ENCODE measurements at places on chromosomes 3 and 15.

DNA sequence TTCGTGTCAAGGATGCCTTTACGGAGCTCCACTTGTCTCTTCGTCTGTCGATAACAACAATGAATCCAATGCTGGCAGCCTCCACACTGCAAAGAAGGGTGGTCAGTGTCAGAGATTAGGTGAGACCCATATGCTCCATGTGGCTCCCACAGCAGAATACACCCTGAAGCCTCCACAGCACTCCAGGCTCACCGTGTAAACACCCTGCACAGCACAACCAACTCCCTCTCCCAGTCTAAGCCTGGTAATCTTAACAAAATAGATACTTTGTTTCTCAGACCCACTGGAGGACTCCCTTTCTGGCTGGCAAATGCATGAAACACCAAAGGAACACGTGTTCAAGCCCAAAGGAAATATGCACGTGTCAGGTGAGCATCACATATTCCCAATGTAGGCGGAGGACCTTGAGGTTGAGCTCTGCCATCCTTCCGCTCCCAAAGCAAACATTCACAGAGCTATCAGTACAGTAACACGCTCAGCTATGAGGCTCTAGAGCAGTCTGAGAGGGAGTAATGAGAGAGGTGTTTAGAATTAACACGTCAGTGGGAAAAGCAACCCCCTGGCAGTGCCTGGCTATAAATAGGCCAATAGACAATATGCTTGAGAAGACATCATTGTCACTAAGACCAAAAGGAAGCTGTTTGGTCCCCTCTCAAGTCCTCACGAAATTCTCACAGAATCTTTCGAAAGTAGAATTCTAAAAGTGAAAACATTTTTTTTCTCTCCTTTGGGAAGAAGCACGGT is 86.7 kb downstream of the MCF2L2 start:
- no peak for DNase-seq

GRCh38 chr15:94287794-94288246 is 56.5 kb downstream of the MCTP2 start:
- DNase-seq, result peak; percentile 25

DNA sequence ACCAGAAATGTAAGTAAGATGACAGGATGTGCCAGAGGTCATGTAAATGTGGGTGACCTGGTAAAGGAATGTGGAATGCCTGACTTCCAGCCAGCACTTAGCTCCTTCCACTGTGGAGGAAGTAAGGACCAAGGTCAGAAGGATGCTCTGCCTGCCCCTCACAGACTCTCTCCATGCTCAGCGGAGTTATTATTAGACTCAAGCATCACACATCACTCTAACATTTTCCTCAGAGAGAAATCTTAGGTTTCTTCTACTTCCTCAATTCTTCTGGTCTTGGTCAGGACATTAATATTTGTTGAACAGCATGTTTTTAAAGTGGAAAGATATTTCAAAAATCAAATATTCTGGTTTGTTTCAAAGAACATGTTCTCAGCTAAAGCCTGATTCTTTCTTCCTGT is 231.4 kb upstream of the WNT5A start:
- no peak for DNase-seq

- DNase-seq, result no peak
Measured at GRCh38 chr3:38552364-38552763, 56.2 kb downstream of the EXOG start.

DNA sequence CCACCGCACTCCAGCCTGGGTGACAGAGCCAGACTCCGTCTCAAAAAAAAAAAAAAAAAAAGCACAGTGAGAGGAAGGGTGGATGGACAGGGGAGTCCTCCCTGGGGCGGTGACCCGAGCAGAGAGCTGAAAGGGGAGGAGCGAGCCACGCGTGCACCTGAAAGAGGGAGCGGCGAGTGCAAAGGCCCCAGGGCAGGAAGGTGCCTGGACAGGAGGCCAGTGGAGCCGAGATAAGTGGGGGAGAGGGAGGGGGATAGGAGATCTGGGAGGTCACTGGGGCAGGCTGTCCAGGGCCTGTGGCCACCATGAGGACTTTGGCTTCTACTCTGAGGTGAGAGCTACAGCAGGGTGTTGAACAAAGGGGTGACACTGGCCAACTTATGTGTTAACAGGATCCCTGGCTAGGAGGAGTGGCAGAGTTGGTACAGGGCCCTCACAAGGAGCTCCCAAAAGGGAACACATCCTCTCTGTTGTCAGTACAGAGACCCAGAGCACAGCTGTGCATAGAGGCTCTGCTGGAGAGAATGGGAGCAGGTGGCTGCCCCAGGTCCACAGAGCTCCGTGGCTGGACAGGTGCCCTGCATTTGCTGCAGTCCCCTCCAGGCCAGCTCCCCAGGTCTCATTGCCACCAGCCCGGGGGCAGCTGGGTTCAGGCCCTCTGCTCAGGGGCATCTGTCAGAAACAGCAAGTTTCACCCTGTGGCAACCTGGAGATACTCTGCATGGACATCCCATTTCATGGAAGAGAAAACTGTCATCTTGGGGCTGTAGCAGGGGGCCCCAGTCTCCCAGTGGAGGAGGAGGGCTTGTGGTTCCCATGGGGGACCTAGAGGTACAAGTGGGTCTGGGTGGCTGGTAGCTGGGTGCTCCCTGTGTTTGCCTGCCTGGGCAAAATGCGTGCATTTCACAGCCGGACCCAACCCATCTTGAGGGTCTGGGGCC is 28.5 kb downstream of the FBLN2 start:
- no peak for DNase-seq

- DNase-seq, result no peak
Measured at GRCh38 chr15:75054172-75054897, 30.9 kb downstream of the PPCDC start.

GRCh38 chr3:122497425-122497824 is 17.3 kb downstream of the KPNA1 start:
- DNase-seq, result peak; percentile 6

GRCh38 chr15:83053151-83053550 is 13.9 kb downstream of the BTBD1 start:
- DNase-seq, result no peak

- no peak for DNase-seq
Measured at GRCh38 chr3:18428036-18428435, 2.9 kb upstream of the SATB1 start.

- DNase-seq, result no peak
Measured at GRCh38 chr3:4571690-4572334, 78.7 kb downstream of the ITPR1 start.

GRCh38 chr15:65948383-65948782 is 79.1 kb downstream of the RAB11A start:
- no peak for DNase-seq

DNA sequence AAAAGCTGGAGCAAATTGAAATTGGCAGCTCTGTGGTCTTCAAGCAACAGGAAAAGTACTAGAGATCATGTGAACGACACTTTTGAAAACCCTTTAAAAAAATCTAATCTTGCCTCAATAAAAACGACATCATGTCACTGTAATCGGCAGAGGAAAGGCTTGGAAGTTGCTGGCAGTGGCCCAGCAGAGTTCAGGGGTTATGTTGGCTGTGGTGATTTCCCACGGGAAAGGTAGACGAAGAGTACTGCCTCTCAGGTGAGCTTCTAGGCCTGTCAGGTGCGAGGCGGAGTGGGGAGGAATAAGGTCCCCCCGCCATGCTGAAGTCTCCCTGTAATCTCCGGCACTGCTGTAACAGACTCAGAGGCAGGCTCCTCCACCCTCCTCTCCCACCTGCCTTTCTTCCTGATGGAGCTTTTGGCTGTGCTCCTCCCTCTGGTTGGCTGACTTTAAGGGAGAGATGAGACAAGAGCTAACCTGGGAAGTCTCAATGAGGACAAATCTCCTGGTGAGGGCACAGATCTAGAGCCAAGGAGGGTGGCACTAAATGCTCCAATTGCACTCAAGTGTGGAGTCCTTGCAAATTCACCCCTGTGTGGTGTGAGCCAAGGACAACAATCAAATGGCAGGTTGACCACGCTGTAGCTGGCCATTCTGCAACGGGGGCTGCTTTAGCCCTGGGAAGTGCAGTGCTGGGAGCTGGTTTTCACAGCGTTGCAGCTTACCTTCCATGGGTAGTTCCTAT is 18.7 kb upstream of the HES1 start:
- DNase-seq, result no peak

- DNase-seq, result no peak
Measured at GRCh38 chr15:82921242-82921641, 31.3 kb downstream of the HOMER2 start.

DNA sequence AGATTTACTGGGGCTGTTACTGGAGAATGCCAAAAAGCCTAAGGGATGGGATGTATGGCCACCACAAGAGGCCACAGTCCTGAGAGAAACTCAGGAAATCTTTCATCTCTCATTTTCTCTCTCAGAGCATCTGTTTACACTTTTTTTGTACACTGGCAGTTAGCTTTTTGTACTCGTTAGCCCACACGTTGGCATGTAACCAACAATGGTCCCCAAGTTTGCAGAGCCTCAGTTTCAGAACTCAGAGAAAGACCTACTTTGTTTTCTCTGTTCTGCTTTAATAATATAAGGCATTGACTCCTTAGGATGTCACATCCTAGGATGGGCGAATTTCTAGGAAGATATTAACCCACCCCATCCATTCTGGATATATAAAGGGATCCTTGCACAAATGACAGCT is 183.5 kb downstream of the SUCNR1 start:
- no peak for DNase-seq

DNA sequence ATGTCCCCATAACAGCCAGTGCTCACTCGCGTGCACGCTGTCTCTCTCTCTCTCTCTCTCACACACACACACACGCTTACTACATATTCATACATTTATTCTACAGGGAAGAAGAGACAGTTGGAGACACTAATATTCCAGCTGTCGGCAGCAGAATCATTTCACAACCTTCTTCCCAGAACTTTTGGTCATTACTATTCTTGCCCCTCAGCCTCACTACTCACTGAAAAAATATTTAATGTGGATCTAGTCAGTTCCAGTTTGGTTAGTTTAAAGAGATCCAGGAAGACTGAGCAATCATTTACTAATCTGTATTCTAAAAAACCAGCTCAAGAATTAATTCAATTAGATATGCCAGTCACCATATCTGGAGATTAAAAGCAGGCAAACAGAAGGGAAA is 394.9 kb downstream of the PTPRG start:
- no peak for DNase-seq

- DNase-seq, result no peak
Measured at GRCh38 chr3:123419850-123420297, 29.0 kb downstream of the ADCY5 start.

DNA sequence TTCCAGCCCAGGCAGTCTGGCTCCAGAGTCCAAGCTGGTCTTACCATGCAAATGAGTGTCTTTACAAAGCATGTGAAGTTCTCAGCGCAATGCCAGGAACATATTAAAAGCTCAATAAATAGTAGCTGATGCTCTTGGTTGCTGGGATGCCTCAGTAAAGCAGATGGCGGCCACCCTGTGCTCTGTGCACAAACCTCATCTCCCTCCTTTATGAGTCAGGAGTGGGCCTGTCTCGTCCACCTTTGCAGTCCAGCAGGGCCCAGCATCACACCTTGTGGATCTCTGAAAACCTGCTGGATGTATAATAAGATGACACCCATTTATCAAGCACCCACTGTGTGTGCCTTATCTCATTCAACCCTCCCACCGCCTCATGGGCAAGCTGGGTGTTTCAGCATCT is 42.7 kb downstream of the FAM174B start:
- no peak for DNase-seq

- DNase-seq, result no peak
Measured at GRCh38 chr3:64743156-64743886, 55.5 kb upstream of the ADAMTS9 start.

DNA sequence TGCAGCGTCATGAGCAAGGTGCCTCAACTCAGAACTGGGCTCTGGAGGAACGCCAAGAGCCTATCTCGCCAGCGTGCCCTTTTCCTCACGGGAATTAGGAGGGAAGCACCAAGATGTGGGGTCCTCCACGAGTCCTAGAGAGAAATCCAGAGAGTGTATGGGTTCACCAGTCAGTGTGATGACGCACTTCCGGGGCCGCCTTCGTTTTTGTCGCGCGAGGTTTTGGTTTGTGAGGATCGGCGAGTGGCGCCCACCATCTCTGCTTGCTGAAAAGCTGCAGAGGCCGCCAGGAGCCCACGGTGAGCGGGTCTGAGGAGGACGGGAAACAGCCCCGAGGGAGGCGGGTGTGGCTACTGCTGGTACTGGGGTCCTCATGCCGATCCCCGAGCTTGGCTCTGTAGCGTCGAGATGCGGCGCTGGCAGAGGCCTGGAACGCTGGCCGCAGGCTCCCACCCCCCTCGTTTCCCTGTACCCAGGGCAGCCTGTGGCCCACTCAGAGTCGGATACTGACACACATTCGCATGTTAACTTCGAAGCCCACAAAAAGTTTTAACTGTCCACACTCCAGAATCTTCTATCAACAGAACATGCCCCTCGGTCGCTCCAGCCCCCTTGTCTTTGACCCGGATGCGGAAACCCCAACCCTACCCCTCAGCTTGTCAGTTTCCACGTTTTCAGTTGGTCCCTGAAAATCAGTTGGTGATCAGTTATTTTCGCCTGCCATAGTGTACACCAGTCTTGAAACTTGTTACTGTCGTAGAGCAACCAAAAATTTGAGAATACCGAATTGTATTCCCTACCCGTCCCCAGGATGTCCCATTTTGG is 30.4 kb downstream of the ZNF662 start:
- DNase-seq, result no peak

DNA sequence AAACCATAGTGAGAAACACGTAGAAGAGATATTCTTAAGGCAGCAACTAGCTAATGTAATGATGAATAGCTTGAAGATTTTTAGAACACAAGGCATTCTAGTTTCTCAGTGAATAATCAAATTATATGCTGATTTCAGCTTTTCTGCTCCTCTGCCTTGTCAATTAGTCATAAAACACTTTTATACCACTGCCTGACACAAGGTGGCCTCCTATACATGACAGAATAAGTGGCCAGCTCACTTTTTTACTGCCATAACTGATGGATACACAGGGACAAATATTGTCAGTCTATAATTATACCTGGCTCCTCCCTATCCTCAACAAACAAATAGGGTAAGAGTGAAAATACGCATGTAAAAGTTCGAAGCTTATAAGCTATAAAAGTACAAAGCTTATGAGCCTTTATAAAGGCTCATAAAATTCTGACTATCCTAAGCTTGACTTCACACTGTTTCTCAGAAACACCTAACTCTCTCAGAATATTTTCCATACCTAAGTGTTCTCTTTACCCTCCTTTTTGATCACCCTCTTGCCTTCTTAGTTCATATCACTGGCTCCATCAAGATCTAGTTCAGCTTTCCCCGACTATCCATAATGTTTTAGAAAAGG is 81.6 kb downstream of the HERC1 start:
- DNase-seq, result no peak

DNA sequence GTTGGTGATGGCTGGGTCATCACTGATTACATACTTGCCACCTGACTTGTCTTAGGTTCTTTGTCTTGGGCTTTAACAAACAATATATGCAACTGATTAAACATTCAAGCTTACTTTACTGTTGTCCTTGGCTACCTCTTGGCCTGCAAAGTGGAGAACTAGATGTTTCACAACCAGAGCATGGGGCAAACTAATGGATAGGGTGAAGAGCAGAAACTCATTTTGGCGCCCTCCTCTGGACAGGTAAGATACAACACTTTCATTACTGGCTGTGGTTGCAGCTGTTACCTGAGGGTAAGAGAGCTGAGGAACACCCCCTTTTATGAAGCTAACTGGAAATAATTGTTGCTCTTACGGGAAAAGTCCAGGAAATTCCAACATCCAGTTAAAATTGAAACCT is 262.1 kb downstream of the NAALADL2 start:
- DNase-seq, result no peak

Data from GM19239 (cell line).